ENCODE measurements at places on chromosomes 13 and 19.
A peak's percentile ranks its signal among the peaks of the same experiment; 100 is the strongest.

GRCh38 chr13:54852831-54853230 lies 1824.2 kb downstream of the OLFM4 start:
- DNase-seq: no peak

GRCh38 chr19:1251330-1252220 lies 3.2 kb downstream of the MIDN start:
- DNase-seq: peak; percentile 69

GRCh38 chr19:38543807-38544568 lies 73.8 kb downstream of the MAP4K1 start:
- no peak for DNase-seq

GRCh38 chr19:43331435-43332010 lies 22.0 kb upstream of the CD177 start:
- no peak for DNase-seq

GRCh38 chr19:8304841-8305621 lies 3.1 kb downstream of the CD320 start:
- DNase-seq: peak; percentile 14

Measured in natural killer cell (primary cell).